ENCODE measurements at places on chromosomes 4 and X. TPM values are rescaled to one million over a fixed set of nuclear protein-coding genes. Genes with fewer than 3 reads are reported as not detected.

Gene GLRB
- polyA plus RNA-seq: 1.0 TPM

Gene CSN1S1
- not detected for polyA plus RNA-seq

Gene SSX4B
- polyA plus RNA-seq: not detected

Gene NPY5R
- not detected for polyA plus RNA-seq

Gene GPM6B
- 0.35 TPM for polyA plus RNA-seq

Gene NIPAL1
- polyA plus RNA-seq: 18.9 TPM

Gene PDZD4
- 0.35 TPM for polyA plus RNA-seq

Gene GPR34
- not detected for polyA plus RNA-seq

Gene ZBED1
- 15.0 TPM for polyA plus RNA-seq

Gene RHOH
- 0.04 TPM for polyA plus RNA-seq

Gene CLNK
- polyA plus RNA-seq: not detected

Gene PPBP
- polyA plus RNA-seq: 0.68 TPM

Data from keratinocyte (primary cell).